HCEC 1CT (cell line): ENCODE measurements at places on chromosomes 4 and X.

- no peak for DNase-seq
Observed at GRCh38 chr4:5814421-5814820, 78.5 kb downstream of the CRMP1 start.

DNA sequence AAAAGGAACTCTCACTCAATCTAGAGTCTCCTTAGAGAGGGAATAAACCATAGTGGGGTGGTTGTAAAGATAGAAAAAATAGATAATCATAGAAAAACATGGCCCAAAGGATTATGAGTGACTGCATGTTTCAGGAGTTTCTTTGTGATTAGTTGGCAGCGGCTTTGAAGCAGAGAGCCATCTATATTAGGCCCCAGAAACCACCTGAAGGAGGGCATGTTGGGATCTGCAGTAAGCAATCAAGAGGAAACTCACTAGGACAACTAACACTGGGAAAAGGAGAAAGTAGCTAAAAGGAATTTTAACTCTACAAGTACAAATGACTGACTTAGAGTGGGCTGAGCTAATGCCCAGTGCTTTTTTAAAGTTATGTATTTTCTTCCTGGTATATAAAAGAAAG, 269.2 kb upstream of the NRK start:
- DNase-seq = no peak

GRCh38 chrX:154374313-154375155, at the start of gene FLNA:
Gene FLNA, minus strand, starts transcription at chrX:154374634. Its CDS starts 3,389 bp downstream, at chrX:154371245.
- DNase-seq = no peak

DNA sequence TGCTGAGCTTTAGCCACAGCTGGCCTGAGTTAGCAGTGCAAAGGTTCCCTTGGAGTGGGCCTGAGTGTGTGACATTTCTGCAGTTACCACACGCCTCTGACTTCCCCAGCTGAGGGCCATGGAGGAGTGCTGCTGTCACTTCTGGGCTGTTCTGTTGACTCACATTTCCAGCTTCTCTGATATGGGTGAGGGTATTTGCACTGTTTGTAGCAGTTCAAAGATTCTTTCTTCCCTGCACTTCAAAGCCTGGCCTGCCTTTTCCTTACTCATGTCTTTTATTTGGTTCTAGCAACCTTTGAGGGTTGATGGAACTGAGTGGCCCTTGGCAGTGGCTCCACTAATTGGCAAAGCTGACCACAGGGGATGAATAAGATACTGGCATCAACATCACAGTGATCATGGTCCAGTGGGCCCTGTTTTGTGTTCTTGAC, 26.4 kb upstream of the SCML1 start:
- DNase-seq = no peak
